GM13976 (cell line): ENCODE measurements at places on chromosomes 3 and 15.

- DNase-seq: no peak
Measured at GRCh38 chr3:23096041-23096440, 107.1 kb upstream of the UBE2E2 start.

- DNase-seq: no peak
Measured at GRCh38 chr15:62079594-62079993, 12.8 kb downstream of the C2CD4A start.

- no peak for DNase-seq
Measured at GRCh38 chr3:152874896-152875749, 40.2 kb downstream of the P2RY1 start.

DNA sequence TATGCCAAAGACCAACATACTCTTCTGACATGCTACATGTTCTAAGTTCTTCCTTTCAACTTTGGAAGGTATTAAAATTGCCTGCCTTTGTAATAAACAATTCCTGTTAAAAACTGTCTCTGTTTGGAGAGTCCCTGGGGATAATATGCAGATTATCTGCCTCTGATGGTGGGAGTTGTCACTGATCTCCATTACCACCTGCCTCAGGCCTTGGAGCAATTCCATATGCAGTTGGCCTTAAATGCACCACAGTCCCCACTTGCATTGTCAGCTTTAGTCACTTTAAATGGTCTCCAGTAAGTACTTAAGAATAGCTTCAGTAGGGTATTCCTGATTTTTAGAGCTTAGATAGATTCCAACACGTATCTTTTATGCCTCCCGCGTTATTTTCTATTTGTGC lies 121.1 kb upstream of the GOLIM4 start:
- DNase-seq: no peak

GRCh38 chr3:14131134-14131533 lies 6.3 kb downstream of the TMEM43 start:
- DNase-seq: no peak

DNA sequence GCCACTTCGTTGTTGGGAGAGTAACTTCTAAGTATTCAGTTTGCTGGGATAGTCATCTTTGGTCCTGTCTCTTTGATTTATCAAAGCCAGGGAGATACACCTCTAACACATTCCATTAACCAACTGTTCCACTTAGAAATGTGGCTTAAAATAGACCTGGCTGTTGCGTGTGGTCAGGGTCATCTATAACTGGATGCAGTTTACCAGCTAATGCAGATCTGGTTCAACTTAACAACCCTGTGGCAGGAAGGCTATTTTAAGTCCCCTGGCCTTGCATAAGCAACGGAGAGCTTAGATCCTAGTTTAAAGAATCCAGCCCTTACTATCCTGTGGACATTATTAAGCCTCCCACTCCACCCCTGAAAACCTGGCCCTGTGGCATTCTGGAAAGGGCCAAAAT lies 28.1 kb upstream of the CAPN3 start:
- DNase-seq: no peak

- no peak for DNase-seq
Measured at GRCh38 chr15:31366169-31366734, 39.6 kb downstream of the KLF13 start.

GRCh38 chr3:99286266-99286845 lies 352.0 kb upstream of the COL8A1 start:
- no peak for DNase-seq

GRCh38 chr15:77033729-77034671 lies 36.9 kb downstream of the TSPAN3 start:
- peak; percentile 24 for DNase-seq

DNA sequence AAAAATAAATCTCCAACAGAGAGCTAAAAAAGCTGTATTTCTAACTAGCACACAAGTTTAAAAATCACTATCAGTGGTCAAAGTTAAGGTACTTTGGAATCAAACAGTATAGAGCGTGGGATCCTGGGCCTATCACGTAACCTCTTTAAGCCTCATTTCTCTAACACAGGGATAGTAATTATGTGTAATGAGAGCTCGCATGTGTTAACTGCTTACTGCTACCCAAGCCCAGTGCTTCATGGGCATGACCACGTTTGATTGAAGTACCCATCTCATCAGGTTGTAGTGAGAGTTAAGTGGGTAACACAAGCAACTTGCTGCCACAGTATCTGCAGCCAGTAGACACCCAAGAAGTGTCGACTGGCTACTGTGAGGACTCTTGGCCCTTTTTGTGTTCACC lies 28.2 kb upstream of the NOX5 start:
- DNase-seq: no peak

GRCh38 chr15:72334842-72335241 lies 14.9 kb upstream of the CELF6 start:
- no peak for DNase-seq

DNA sequence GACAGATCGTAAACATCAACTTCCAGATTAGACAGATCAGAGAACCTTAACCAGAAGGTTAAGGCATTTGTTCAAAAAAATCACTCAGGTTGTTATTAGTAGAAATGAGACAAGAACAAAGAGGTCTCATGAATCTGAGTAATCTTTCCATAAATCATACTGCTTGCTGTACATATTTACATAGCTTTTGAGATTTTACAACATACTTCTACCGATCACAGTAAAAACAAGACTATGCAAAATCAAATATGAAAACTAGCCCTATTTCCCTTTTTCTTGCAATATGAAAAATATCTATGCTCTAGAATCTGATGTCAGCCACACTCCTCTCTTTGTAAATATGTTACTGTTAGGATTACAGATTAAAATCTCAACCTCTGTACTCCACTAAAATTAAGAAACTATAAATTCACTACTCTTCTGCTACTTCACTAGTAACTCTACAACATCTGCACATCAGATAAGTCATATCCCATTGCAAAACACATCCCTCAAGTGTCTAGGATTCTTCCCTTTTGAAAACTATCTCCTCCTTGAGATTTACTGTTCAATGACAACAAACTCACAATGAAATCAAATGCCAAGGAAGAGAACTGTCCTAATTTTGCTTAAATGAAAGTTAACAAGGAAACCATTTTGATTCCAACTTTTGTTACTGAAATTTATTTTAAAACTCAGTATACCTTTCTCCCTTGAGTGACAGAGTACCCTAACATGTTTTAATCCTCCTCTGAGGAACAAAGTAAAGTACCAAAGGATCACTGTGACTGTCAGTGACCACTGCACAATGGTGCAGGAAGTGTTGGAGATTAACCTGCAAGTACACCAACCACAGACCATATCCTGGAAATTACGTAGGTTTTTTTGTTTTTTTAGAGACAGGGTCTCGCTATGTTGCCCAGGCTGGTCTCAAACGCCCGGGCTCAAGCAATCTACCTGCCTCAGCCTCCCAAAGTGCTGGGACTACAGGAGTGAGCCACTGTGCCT lies 12.8 kb downstream of the DCUN1D1 start:
- peak; percentile 37 for DNase-seq

DNA sequence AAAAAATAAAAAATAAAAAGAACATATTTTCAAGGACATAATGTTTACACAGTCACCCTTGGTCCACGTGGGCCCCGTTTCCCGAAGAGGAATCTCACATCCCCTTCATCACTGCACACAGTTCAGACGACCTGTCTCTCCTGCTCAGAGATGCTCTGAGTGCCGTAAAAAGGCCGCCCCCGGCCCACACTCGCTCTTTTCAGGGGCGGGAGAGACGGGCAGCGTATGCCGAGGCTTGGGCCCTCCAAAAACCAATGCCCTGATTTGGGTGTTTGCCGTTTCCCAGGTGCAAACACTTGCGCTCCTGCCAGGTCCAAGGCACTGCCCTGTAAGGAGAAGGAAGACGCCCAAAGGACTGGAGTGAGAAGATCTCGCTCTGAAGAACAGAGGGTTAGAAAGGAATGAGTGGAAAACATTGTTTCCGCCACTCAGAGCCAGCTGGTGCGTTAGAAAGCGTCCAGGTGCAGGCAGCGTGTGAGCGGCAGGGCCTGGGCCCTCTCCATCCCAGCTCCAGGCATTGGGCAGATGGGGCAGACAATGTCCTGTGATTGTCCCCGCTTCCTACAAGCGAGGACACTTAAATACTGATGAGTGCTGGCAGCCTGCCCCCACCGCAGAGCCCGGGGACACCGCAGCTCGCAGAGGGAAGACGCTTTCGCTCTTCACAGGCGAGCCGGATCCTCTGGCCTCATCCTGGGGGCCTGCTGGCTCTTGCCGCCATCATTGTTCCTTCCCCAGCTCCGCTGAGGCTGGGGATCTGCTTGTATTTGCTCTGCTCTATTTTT lies 53.2 kb downstream of the NIPA2 start:
- no peak for DNase-seq
